ENCODE measurements at places on chromosomes 13 and 19. TPM values are rescaled to one million over a fixed set of nuclear protein-coding genes. Genes with fewer than 3 reads are reported as not detected.

TEX101 gene
- not detected for total RNA-seq

ZIC2 gene
- not detected for total RNA-seq

- no peak for DNase-seq
These were observed 196.9 kb downstream of the KATNAL1 start for GRCh38 chr13:30110301-30111070.

DNA sequence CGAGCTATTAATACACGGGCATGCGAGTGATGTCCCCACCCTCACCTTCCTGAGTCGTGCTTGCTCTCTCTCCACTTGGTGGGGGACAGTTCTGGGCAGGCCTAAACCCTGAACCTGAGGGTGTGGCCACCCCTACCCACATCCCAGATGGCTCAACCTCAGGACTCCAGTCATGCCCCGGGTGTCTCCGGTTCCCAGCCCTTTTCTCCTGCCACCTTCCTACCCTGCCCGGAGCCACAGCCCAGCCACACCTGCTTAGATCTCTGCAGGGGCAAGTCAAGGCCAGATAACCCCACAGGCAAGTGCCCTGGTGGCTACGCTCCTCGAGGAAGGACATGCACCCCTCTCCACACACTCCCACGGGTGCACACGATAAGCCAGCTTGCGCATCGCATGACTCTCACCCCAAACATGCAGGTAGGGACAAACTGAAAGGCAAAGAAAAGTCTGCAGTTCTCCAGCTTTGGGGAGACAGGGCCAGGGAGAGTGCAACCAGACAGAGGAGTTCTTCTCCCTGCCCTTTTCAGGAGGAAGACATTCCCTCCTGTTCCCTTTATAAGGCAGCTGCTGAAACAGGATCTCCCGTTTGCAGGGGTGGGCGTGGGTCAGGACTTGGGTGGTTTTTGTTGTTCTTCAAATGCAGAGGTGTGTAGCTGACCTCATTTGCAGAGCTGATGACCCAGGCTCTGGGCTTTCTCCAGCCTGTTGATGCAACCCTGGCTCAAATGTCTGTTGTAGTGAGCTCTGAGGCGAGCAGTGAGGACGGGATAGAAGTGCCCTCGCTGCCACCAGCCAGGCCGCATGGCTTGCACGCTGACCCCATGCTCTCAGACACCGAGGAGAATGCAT is 88.6 kb downstream of the DPF1 start:
- no peak for DNase-seq
